ENCODE measurements at places on chromosomes 2 and 18.

DNA sequence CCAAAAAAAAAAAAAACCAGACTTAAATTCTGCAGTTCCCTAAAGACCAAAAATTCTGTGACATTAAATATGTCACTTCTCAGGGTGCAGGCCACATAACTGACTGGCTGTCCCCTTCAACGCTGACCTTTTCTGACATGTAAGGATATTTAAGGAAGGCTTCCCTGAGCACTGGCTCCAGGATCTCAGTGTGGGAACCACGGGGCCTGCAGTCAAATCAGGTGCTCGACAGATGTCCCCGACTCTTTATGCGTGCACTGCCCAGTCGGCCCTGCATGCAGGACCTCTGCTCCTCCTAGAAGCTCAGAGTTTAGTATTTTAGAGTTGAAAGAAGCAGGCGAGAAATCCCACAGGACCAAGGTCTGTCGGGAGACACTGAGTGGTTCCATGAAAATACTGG, 69.4 kb upstream of the POMC start:
- no peak for DNase-seq

GRCh38 chr18:26215247-26215970, 10.8 kb upstream of the TAF4B start:
- DNase-seq: no peak

- no peak for DNase-seq
These were observed 498.3 kb downstream of the RIT2 start for GRCh38 chr18:42617221-42617620.

GRCh38 chr18:12397793-12398192, 9.9 kb upstream of the PRELID3A start:
- no peak for DNase-seq

- no peak for DNase-seq
These were observed 83.4 kb downstream of the COL6A3 start for GRCh38 chr2:237330541-237330940.

DNA sequence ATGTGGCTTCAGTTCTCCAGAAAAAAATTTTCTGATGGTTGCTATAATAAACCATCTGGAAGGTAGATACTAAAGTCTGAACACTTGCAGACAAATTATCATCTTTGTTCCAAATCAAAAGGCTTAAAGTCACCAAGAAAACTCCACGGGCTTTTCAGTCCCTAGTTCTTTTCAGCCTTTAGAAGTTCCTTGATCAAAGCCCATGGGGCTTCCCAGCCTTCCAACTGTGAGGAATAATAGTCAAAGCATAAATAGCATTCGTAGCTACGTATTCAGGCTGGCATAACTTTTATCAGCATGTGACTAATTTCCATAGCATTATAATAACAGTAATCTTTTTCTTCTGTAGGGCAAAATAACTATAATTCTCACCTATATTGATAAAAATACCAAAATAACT, 13.9 kb downstream of the SCG2 start:
- DNase-seq: no peak

DNA sequence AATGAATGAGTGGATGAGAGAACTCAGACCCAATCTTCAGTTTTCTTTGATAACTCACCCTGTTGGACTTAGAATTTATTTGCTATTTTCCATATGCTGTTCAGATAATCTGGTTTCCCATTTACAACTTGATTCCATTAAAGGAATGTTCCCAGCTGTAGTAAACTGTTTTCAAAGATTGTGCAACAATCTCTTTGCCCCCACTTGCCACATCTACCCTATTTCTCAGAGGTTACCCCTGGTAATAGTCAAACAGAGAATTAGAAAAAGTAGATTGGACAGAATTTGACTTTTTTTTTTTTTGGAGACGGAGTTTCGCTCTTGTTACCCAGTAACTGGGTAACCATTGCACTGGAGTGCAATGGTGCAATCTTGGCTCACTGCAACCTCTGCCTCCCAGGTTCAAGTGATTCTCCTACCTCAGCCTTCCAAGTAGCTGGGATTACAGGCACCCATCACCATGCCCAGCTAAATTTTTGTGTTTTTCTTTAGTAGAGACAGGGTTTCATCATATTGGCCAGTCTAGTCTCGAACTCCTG, 93.4 kb upstream of the SIX2 start:
- DNase-seq: peak; percentile 25

DNA sequence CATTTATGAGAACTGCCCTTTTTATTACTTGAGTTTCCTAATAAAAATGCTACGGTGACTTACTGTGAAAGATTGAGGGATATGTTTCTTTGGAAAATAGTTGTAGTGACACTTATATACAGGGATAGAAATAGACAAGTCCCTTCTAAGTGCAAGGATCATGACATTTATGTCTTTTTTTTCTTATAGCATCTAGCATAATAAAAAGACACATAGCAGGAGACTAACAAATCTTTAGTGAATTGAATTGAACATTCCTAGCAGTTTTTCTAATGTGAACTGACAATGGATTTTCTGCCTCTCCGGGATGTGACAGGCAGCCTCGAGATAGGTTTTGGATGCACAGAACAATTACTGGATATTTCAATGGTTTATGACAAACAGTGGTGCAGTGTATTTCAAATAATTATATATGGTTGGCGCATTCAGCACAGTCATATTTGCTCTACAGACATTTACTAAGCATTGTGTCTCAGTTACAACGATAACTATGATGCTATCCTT, 562.8 kb downstream of the ADCYAP1 start:
- DNase-seq: no peak

DNA sequence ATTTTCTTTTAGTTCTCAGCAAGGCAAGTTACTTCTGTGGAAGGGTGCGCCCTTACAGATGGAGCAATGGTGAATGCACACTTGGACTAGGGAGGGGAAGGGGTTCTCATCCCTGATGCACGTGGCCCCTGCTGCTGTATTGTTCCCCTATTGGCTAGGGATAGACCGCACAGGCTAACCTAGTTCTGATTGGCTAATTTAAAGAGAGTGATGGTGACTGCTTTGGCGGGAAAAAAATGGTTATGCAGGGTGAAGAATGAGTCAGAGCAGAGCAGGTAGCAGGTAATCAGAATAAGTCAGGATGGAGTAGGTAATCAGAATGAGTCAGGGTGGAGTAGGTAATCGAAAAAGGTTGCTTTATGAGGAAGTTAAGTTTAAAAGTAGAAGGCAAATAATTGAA, 171.5 kb downstream of the MTCL1 start:
- peak; percentile 72 for DNase-seq

DNA sequence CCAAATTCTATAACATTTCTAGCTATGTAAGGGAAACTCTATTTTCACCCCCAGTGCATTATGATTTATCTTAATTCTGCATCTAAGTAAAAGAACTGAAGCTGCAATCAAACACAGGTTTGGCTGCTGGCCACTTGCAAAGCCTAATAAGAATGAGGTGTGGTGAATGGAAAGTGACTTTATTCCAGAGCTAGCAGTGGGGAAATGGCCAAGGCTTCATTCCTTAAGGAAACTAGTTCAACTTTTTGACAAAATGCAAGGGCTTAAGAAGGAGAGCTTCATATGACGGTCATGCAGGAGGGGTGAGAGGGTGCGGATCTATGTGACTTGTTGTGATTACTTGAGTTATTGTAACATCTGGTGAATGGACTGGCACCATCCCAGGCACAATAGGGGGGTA, 1802.0 kb downstream of the SUCLG1 start:
- DNase-seq: no peak

- no peak for DNase-seq
These were observed 40.5 kb upstream of the ATP6V1B1 start for GRCh38 chr2:70895249-70895648.

GRCh38 chr18:8008033-8008432, 440.9 kb downstream of the PTPRM start:
- DNase-seq: no peak

- DNase-seq: peak; percentile 64
These were observed 175.9 kb upstream of the NXPH2 start for GRCh38 chr2:138956116-138956515.

DNA sequence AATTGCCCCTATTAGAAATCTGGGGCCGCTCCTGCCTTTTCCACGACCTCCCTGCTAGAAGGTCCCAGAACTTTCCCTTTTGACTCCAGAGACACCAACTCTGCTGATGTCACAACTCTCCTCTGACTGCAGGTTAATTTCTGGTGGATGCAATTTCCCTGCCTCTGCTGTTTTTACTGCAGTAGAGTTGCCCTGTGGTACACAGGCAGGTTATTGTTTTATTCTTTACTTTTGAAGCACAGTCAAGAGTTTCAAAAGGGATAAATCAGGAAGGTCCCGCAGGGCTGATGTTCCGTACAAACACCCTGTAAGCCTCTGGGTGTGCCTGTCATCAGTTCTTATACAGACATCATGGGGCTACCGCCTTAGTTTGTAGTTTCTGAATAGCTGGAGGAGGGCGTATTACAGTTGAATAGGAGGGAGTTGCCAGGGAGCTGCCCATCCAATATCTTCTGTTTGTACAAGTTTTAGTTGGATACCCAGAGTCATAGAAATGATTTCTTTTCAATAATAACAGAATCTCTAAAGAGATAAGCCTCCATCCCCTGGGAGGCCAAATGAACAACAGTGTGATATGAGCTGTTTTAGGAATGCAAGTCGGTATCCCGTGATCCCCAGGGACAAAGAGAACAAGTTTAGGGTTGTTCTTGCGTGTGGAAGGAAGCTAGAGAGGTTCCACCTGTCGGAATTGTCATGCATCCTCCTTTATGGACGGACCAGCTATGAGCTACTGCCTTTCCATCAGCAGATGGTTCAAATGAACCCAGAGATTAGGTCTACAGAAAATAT, 108.4 kb upstream of the COPS8 start:
- DNase-seq: no peak

GRCh38 chr2:133303150-133303549, 265.1 kb downstream of the NCKAP5 start:
- DNase-seq: peak; percentile 79

- no peak for DNase-seq
These were observed 230.2 kb downstream of the ATAD2B start for GRCh38 chr2:23696752-23697045.

DNA sequence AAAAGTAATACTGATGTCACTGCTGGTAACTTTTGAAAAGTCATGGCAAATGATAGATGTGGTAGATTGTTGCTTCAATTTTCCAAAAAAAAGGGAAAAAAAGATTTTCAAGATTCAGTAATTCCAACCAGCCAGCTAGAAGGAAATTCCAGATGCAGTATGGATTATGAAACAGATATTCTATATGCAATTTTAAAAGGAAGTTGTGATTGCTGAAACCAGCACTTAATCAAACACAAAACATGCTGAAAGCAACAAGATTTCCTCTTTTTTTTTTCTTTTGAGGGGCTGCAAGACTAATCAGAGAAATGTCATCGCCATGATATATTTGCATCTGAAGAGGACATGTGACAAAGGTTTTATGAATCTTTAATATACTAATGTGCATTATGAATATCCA, 5.1 kb upstream of the HNMT start:
- DNase-seq: no peak
